ENCODE measurements at places on chromosomes 2 and 18. TPM values are rescaled to one million over a fixed set of nuclear protein-coding genes. Genes with fewer than 3 reads are reported as not detected.

SCN3A gene
- 0.02 TPM for total RNA-seq

UGT1A8 gene
- total RNA-seq: 0.10 TPM

FEV gene
- not detected for total RNA-seq

CREG2 gene
- 10.3 TPM for total RNA-seq

METTL4 gene
- total RNA-seq: 5.4 TPM

PDE1A gene
- 0.17 TPM for total RNA-seq

TUBB8B gene
- not detected for total RNA-seq

GTF3C2 gene
- 56.3 TPM for total RNA-seq

CMPK2 gene
- 0.34 TPM for total RNA-seq

ACVR1 gene
- total RNA-seq: 19.4 TPM

NEB gene
- 0.20 TPM for total RNA-seq

KCNF1 gene
- 29.8 TPM for total RNA-seq

ST8SIA3 gene
- not detected for total RNA-seq

AMER3 gene
- total RNA-seq: not detected

MDH1B gene
- total RNA-seq: 1.2 TPM

MATN3 gene
- total RNA-seq: 17.0 TPM

MYO1B gene
- total RNA-seq: 44.8 TPM

MARCO gene
- not detected for total RNA-seq

MXD1 gene
- 2.5 TPM for total RNA-seq

PCARE gene
- not detected for total RNA-seq

SULT1C2 gene
- 0.39 TPM for total RNA-seq

RPRM gene
- 0.05 TPM for total RNA-seq

GRHL1 gene
- total RNA-seq: 1.2 TPM

FKBP1B gene
- 11.8 TPM for total RNA-seq

SYT4 gene
- not detected for total RNA-seq

REG1B gene
- total RNA-seq: not detected

TRIM43 gene
- 0.09 TPM for total RNA-seq

FAM228A gene
- total RNA-seq: not detected

SERPINB4 gene
- 0.09 TPM for total RNA-seq

IL1RL2 gene
- total RNA-seq: not detected

OSBPL6 gene
- total RNA-seq: 5.8 TPM

DOK6 gene
- total RNA-seq: not detected

KLF7 gene
- total RNA-seq: 28.8 TPM

UGT1A4 gene
- total RNA-seq: not detected

ITGB1BP1 gene
- total RNA-seq: 170 TPM

HOXD3 gene
- total RNA-seq: 0.11 TPM

IHH gene
- 0.74 TPM for total RNA-seq

IL36G gene
- not detected for total RNA-seq

RAB3GAP1 gene
- total RNA-seq: 31.6 TPM

CACNB4 gene
- 0.14 TPM for total RNA-seq

HOXD12 gene
- not detected for total RNA-seq

ACKR3 gene
- total RNA-seq: 15.6 TPM

EGR4 gene
- 0.19 TPM for total RNA-seq

Data from A549 treated with AZD2906 at 1 μM for 4 hours (cell line).